ENCODE measurements at places on chromosomes 11 and 22. TPM values are rescaled to one million over a fixed set of nuclear protein-coding genes. Genes with fewer than 3 reads are reported as not detected.
A peak's percentile ranks its signal among the peaks of the same experiment; 100 is the strongest.

- no peak overlapping the region for H3K4me3 ChIP-seq
- peak overlapping the region; percentile 86 for H3K27ac ChIP-seq
- H3K4me1 ChIP-seq = peaks cover 32% of the 10 kb centered on the region
- no peak for DNase-seq
- no peaks in the 10 kb centered on the region for H3K27me3 ChIP-seq
- H3K36me3 ChIP-seq = no peaks in the 10 kb centered on the region
Observed at GRCh38 chr11:64180891-64181290, 5.1 kb upstream of the STIP1 start.

GRCh38 chr11:73566977-73567755 is 30.7 kb downstream of the FAM168A start:
- DNase-seq = no peak
- no peaks in the 10 kb centered on the region for H3K4me1 ChIP-seq
- H3K36me3 ChIP-seq = no peaks in the 10 kb centered on the region
- H3K27ac ChIP-seq = no peak overlapping the region
- H3K27me3 ChIP-seq = no peaks in the 10 kb centered on the region

DNA sequence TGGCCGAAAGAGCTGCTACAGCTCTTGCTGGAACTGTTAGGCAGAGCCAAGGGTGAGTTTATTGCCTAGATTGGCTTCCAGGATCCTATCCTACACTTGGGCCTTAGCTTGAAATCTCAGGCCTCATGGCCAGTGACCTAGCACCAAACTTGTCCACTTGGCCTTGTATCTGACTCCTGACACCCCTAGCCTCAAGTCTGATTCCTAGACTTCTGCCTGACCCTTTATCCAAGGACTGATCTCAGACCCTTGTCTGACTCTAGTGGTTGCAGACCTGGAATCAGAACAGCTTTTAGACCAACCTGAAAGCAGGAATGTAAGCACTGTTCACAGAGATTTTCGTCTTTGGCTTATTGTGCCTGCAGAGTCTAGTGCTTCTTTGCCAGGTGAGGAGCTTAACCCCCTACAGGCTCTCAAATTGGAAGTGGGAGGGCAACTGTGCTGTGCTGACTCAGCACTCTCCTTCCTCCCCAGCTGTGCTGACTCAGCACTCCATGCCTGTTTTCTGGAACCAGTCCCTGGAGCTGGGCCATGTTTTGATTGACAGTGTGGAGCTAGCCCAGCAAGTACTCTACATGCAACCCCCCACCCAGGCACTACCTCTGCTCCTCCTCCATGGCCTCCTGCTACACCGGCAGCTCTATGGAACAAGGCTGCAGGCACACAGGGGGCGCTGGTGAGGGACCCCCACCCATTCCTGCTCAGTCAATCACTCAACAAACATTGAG is 35.1 kb downstream of the RRP8 start:
- no peaks in the 10 kb centered on the region for H3K27me3 ChIP-seq
- H3K27ac ChIP-seq = no peak overlapping the region
- H3K4me3 ChIP-seq = no peak overlapping the region
- no peaks in the 10 kb centered on the region for H3K36me3 ChIP-seq
- no peaks in the 10 kb centered on the region for H3K4me1 ChIP-seq

DNA sequence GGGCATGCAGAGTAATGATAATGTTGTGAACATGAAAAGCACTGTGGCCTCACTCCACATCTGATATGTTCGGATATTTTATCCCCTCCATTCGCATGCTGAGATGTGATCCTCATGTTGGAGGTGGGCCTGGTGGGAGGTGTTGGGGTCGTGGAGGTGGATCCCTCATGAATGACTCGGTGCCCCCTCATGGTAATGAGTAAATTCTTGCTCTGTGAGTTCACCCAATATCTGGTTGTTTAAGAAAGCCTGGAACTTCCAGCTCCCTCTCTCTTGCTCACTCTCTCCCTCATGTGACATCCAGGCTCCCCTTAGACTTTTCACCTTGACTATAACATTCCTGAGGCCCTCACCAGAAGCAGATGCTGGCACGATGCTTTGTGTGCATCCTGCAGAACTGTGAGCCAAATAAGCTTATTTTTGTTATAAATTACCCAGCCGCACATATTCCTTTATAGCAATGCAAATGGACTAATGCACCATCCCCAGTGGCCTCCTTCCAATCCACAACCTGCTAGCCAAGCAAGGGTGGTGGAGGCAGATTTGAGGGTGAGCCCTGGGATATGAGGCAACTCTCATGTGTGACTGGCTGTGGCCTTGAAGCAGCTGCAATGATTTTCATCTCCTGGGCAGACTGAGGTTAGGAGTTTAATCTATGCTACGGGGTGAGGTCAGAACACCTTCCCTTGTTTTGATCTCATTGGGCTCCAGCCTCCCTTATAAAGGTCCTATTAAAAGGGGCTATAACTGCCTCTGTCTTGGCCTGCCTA is 276.5 kb downstream of the ETS1 start:
- H3K27ac ChIP-seq = no peak overlapping the region
- DNase-seq = no peak
- no peaks in the 10 kb centered on the region for H3K36me3 ChIP-seq
- H3K27me3 ChIP-seq = no peaks in the 10 kb centered on the region

DNA sequence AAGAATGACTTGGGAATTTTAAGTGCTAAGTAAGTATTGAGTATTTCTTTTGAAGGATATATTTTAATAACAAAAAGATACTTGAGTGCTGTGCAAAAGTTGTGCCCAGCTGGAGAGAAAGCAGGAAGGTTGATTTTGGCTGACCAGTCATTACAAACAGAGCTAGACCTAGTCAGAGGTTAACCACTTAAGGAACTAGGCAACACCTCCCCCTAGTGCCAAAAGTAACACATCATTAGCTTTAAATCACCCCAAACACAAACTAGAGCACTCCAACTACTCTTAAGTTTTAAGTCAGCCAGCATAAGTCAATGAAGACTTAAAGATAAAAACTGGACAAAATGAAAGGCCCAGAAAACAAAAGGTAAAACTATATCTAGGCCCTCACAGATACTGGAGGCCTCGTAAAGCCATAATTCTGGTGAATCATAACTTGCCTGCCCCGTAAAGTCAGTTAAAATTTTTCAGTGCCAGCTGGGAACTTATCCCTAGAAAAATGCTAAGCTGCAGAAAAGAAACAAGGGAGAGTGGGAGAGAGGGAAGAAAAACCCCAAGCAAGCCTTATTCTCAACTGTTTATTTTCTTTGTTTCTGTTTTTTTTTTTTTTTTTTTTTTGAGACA is 4.6 kb downstream of the TMEM9B start:
- no peaks in the 10 kb centered on the region for H3K27me3 ChIP-seq
- DNase-seq = peak; percentile 85
- H3K36me3 ChIP-seq = peaks cover 4% of the 10 kb centered on the region
- H3K4me1 ChIP-seq = peaks cover 20% of the 10 kb centered on the region

GRCh38 chr22:32900886-32901635 is 99.6 kb downstream of the TIMP3 start:
- H3K4me1 ChIP-seq = no peaks in the 10 kb centered on the region
- H3K36me3 ChIP-seq = no peaks in the 10 kb centered on the region
- no peak for DNase-seq
- no peak overlapping the region for H3K4me3 ChIP-seq
- H3K27ac ChIP-seq = no peak overlapping the region
- no peaks in the 10 kb centered on the region for H3K27me3 ChIP-seq

DNA sequence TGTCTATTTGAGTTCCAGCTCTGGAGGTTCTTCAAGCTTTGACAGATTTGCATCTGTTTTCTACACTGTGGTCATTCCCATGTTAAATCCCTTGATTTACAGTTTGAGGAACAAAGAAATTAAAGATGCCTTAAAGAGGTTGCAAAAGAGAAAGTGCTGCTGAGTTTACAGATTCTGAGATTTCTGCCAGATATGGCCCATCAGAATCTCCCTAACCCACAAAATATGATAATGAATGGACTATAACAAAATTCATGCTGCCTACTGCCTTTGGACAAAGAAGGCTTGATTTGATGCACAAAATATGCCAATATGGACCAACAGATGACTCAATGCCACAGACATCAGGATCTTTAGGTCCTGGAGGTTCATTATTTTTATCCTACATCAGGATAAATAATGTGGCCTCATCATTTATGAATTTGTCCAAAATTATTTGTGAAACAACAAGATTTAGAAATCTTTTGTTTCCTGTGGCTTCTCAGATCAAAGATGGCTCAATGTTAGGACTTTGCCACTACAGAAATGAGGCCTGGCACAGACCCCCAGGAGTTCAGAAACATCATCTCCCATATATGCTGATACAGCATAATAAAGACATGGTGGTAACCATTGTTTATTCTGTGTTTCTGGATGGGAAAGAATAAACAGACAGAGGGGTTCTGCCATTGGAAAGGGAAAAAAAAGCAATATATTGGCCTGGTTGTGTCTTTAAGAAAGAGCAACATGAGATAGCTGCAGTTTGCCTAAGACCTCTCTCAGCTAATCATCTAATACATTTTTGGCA is 6.7 kb downstream of the OR5AN1 start:
- no peak for DNase-seq
- no peaks in the 10 kb centered on the region for H3K4me1 ChIP-seq
- no peak overlapping the region for H3K27ac ChIP-seq
- H3K27me3 ChIP-seq = no peaks in the 10 kb centered on the region
- no peaks in the 10 kb centered on the region for H3K36me3 ChIP-seq
- H3K4me3 ChIP-seq = no peak overlapping the region

DNA sequence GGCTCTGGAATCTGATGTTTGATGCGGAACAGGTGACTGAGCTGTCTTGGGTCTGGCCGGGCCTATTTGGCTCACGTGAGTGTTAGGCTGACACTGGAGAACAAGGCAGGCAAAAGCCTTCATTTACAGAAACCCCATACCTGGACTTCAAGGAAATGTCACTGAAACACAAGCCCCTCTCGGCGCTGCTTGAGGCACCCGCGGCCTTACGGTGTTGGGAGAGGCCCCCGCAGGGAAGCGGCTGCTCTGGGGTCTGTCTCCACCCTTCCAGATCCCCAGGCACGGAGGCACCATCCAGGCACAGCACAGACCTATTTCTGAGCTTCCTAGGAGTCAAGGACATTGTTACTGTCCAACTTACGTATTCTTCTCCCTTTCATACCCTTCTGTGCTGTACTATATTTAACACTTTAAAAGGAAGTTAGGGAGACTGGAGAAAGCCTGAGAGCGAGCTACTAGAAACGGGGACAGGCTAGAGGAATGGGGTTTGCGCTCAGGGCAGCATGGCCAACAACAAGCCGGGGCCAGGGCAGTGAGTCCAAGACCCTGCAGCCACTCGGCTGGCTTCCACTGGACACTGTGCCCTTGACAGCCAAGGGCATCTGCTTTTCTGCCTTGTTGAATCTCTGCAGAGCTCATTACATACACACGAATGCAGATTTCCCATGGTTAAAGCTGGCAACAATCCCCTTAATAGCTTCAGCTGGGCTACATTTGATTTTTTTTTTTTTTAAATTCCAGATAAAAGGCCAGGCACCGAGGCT is 23.8 kb downstream of the DRD4 start:
- no peak overlapping the region for H3K27ac ChIP-seq
- H3K27me3 ChIP-seq = no peaks in the 10 kb centered on the region
- H3K4me1 ChIP-seq = no peaks in the 10 kb centered on the region
- no peak for DNase-seq
- no peak overlapping the region for H3K4me3 ChIP-seq
- no peaks in the 10 kb centered on the region for H3K36me3 ChIP-seq

DNA sequence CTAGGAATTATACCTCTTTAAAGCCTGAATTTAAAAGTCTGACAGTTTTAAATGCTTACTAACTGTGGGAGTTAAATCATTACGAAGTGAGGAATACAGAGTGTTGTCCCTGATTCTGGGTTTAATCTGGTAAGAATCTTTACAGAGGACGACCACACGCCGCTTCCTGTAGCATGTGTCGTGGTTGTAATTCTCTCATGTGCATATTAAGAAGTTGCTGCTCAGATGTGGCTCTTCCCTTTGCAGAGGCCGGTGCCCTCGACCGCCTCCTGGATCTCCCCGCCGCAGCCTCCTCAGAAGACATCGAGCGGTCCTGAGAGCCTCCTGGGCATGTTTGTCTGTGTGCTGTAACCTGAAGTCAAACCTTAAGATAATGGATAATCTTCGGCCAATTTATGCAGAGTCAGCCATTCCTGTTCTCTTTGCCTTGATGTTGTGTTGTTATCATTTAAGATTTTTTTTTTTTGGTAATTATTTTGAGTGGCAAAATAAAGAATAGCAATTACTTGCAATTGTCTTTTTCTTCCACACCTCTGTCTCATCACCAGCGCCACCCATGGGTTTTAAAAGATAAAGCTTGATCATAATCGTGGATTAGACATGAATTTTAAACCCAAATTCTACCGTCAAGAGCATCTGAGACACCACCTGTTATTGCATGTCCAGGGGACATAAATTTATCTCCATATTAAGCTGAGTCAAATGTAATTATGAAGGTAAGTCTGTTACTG is 6.5 kb downstream of the GAL start:
- no peak overlapping the region for H3K4me3 ChIP-seq
- no peak for DNase-seq
- no peaks in the 10 kb centered on the region for H3K4me1 ChIP-seq
- H3K27ac ChIP-seq = no peak overlapping the region
- H3K27me3 ChIP-seq = no peaks in the 10 kb centered on the region

GRCh38 chr11:64341429-64341828 is 1.4 kb downstream of the CCDC88B start:
- no peak for DNase-seq
- no peaks in the 10 kb centered on the region for H3K36me3 ChIP-seq
- H3K4me1 ChIP-seq = peaks cover 22% of the 10 kb centered on the region
- H3K4me3 ChIP-seq = no peak overlapping the region
- H3K27ac ChIP-seq = no peak overlapping the region
- no peaks in the 10 kb centered on the region for H3K27me3 ChIP-seq

- no peak overlapping the region for H3K27ac ChIP-seq
- no peak overlapping the region for H3K4me3 ChIP-seq
- no peak for DNase-seq
- no peaks in the 10 kb centered on the region for H3K27me3 ChIP-seq
Observed at GRCh38 chr22:37920126-37920525, 14.0 kb downstream of the MICALL1 start.

DNA sequence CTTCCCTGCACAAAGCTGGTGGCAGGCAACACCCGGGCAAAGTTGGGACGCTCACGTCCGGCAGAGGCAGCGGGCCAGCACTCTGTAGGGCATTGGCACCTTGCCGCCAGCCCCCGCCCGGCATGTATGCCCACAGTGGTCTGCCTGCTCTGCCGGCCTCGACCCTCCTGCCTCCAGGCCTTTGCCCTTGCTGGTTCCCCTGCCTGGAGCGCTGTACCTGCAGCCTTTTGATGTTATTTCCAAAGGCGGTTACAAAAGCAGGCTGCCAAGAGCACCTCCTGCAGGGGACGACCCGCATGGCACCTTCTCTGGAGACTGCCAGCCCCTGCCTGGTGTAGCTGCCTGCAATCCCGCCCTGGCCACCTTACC is 56.5 kb upstream of the SHISAL1 start:
- no peaks in the 10 kb centered on the region for H3K27me3 ChIP-seq
- no peak overlapping the region for H3K4me3 ChIP-seq
- H3K36me3 ChIP-seq = no peaks in the 10 kb centered on the region
- no peak for DNase-seq
- no peaks in the 10 kb centered on the region for H3K4me1 ChIP-seq

- H3K36me3 ChIP-seq = no peaks in the 10 kb centered on the region
- no peak for DNase-seq
- no peaks in the 10 kb centered on the region for H3K27me3 ChIP-seq
- no peak overlapping the region for H3K4me3 ChIP-seq
- H3K4me1 ChIP-seq = no peaks in the 10 kb centered on the region
- H3K27ac ChIP-seq = no peak overlapping the region
Observed at GRCh38 chr11:2210366-2211112, 38.9 kb upstream of the TH start.

PARVA gene
- total RNA-seq = 29.1 TPM

SLC7A4 gene
- total RNA-seq = not detected

TSSC4 gene
- 132 TPM for total RNA-seq

HPS4 gene
- total RNA-seq = 26.2 TPM
